ENCODE measurements at places on chromosomes 2 and 18. TPM values are rescaled to one million over a fixed set of nuclear protein-coding genes. Genes with fewer than 3 reads are reported as not detected.

Gene DCDC2C
- not detected for polyA plus RNA-seq

- H3K4me3 ChIP-seq = no peak overlapping the region
- H3K4me1 ChIP-seq = peaks cover 12% of the 10 kb centered on the region
- no peaks in the 10 kb centered on the region for H3K36me3 ChIP-seq
- H3K27me3 ChIP-seq = no peaks in the 10 kb centered on the region
Measured at GRCh38 chr2:192159736-192160135, 35.0 kb downstream of the TMEFF2 start.

DNA sequence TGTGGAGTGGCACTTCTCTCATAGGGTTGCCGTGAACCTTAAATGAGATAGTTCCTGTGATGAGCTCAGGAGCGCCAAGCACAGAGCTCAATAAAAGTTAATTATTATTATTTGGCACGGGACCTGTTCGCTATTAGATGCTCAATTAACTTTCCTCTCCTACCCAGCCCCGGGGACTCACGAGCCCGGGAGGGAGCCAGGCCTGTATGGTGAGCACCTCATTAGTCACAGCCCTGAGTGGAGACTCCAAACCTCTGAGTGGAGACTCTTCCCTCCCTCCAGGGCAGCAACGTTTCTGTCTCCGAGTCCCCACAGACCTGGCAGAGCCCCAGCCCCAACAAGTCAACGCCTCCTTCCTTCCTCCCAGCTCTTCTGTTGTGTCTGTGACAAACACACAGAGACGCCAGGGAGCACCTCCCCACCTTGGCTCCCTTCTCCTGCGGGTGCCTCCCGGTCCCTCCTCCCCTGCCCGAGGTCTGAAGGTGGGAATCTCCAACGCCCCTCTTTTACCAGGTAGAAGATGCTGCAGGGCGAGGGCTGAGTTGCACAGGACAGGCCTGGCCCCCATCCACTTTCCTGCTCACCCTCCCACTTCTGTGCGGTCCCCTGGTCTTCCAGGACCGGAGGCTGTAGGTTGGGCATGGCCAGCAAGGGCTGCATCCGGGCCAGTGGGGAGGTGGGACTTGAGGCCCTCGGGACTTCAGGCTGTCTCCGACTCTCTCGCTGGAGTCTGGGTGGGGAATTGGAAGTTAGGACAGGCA lies 52.7 kb upstream of the ODC1 start:
- H3K27me3 ChIP-seq = no peaks in the 10 kb centered on the region
- no peak for DNase-seq
- H3K27ac ChIP-seq = no peak overlapping the region
- H3K36me3 ChIP-seq = no peaks in the 10 kb centered on the region

- H3K27me3 ChIP-seq = no peaks in the 10 kb centered on the region
- no peak overlapping the region for H3K4me3 ChIP-seq
- H3K36me3 ChIP-seq = no peaks in the 10 kb centered on the region
- no peak for DNase-seq
- H3K27ac ChIP-seq = no peak overlapping the region
Measured at GRCh38 chr2:239821694-239822075, 203.5 kb downstream of the NDUFA10 start.

Gene ASB18
- polyA plus RNA-seq = not detected

GRCh38 chr2:240925568-240926515 lies 19.7 kb downstream of the CROCC2 start:
- H3K4me3 ChIP-seq = no peak overlapping the region
- H3K27me3 ChIP-seq = no peaks in the 10 kb centered on the region
- H3K27ac ChIP-seq = no peak overlapping the region

DNA sequence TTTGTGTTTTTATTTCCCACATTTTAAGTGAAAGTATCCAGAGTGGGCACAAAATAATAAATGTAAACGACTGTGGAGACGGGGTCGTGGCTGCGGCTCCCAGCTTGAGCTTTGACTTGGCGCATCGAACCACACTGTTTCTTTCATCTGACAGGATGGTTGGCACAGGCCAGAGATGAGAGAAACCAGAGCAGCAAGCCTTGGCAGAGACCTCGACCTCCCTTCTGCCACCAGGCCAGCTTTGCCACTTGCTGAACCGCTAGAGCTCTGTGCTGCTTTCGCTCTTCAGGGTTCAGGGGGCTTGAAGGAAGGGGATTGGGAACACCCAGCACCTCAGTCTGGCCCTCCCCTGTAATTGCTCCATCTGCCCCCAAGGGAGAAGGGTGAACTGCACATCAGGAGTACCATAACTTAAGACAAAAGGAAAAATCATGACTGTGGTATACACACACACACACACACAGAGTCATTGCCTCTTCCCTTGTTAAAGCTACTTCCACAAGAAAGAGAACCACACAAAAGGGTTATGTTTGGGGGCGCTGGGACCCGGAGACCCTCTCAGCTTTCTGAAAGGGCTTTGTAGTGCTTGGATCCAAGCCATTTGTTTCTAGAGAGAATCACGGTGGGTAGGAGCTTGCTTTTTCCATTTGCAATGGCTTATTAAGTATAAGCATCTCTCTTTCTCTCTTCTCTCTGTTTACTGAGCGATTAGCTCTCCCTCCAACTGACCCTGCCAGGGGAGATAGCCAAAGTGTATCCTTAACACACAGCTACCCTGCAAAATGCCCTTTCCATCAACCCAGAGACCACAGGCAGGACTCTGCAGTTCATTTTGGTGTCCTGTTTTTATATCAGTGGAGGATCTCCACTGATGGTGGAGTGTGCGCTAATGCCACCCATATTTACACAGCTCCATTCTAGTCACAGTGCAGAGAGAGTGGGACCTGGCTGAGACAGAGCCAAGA lies 23.0 kb downstream of the POU3F3 start:
- no peak overlapping the region for H3K27ac ChIP-seq
- no peak overlapping the region for H3K4me3 ChIP-seq
- H3K4me1 ChIP-seq = peaks cover 14% of the 10 kb centered on the region
- no peaks in the 10 kb centered on the region for H3K36me3 ChIP-seq
- peaks cover 47% of the 10 kb centered on the region for H3K27me3 ChIP-seq

Gene DBI
- 398 TPM for polyA plus RNA-seq

Gene C1QL2
- not detected for polyA plus RNA-seq

Gene KCNF1
- not detected for polyA plus RNA-seq

GRCh38 chr2:216205486-216205885 lies 96.3 kb downstream of the XRCC5 start:
- peak overlapping the region; percentile 66 for H3K27ac ChIP-seq
- H3K36me3 ChIP-seq = peaks cover 100% of the 10 kb centered on the region
- peaks cover 9% of the 10 kb centered on the region for H3K4me1 ChIP-seq

Gene ATL2
- polyA plus RNA-seq = 10.1 TPM

DNA sequence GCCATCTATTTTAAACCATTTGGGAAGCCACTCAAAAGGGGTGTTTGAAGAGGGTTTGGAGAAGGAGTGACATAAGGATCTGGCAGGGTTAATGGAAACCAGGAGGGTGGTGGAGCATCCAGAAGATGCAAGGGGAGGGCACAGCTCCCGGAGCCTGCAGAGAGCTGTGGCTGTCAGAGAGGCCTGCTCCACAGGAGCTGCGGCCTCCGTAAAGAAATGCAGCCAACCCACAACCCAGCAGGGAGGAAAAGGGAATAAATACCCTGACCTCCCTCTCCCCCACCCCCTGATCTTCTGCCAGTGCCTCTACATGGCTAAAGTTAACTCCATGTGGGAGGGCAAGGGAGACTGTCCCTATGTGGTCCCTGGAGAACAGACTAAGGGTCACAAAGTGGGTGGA lies 567.1 kb upstream of the POU3F3 start:
- H3K4me1 ChIP-seq = no peaks in the 10 kb centered on the region
- no peaks in the 10 kb centered on the region for H3K27me3 ChIP-seq
- DNase-seq = no peak
- no peak overlapping the region for H3K4me3 ChIP-seq
- H3K36me3 ChIP-seq = no peaks in the 10 kb centered on the region
- H3K27ac ChIP-seq = no peak overlapping the region

- no peak overlapping the region for H3K4me3 ChIP-seq
- H3K4me1 ChIP-seq = no peaks in the 10 kb centered on the region
- H3K27ac ChIP-seq = no peak overlapping the region
- H3K36me3 ChIP-seq = no peaks in the 10 kb centered on the region
- H3K27me3 ChIP-seq = no peaks in the 10 kb centered on the region
Measured at GRCh38 chr2:195092341-195092740, 564.7 kb upstream of the SLC39A10 start.

GRCh38 chr2:26352892-26353291 lies 6.3 kb upstream of the ADGRF3 start:
- H3K4me1 ChIP-seq = no peaks in the 10 kb centered on the region
- no peak overlapping the region for H3K4me3 ChIP-seq
- DNase-seq = no peak
- H3K27me3 ChIP-seq = no peaks in the 10 kb centered on the region
- peak overlapping the region; percentile 46 for H3K27ac ChIP-seq

DNA sequence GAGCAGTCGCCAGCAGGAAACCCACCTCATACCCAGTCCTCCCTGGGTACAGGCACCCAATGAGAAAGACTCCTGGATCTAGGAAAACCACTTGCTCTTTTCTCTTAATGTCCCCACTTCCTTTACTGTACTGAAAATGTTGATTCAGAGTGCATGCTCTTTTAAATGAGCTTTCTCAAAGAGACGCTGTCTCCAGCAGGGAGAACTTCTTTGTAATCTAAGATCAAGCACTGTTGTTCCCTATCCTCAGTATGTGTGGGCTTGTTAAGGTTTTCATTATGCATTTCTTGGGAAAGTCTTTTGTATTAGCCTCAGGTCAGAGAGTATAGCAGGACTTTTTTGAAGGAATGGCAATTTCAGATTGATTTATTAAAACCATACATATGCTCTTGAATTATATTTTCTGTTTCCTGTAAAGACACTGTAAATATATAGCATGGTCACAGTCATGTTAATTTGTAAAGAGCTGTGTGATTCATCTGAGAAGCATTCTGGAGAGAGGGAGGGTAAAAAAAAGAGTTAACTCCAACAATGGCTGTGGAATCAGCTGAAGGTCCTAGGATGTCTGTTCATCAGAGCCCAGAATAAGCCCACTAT lies 178.1 kb downstream of the MGAT5 start:
- no peaks in the 10 kb centered on the region for H3K4me1 ChIP-seq
- DNase-seq = no peak
- H3K4me3 ChIP-seq = no peak overlapping the region
- H3K36me3 ChIP-seq = peaks cover 89% of the 10 kb centered on the region
- no peaks in the 10 kb centered on the region for H3K27me3 ChIP-seq

- H3K27me3 ChIP-seq = no peaks in the 10 kb centered on the region
- H3K36me3 ChIP-seq = no peaks in the 10 kb centered on the region
- no peak overlapping the region for H3K27ac ChIP-seq
Measured at GRCh38 chr18:45330170-45330594, 285.1 kb upstream of the SLC14A2 start.

Gene MC4R
- polyA plus RNA-seq = not detected

DNA sequence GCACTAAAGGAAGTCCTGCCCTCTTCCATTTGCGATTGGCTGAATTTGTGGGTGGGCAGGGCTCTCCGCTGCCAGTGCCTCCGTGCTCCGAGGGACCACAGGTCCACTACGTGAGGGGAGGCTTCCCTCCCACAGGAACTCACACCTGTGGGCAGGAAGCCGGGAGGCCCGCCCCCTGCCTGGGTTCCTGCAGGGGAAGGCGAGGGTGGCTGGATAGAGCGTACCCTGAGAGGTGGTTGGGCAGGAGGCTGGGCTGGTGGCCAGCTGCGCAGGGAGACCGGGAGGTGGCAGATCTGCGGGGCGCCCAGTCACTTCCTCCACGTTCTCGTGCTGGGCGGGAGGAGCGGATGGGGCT lies 47.0 kb upstream of the PTH2R start:
- peak overlapping the region; percentile 18 for H3K27ac ChIP-seq
- no peaks in the 10 kb centered on the region for H3K4me1 ChIP-seq
- DNase-seq = peak; percentile 12
- peaks cover 29% of the 10 kb centered on the region for H3K36me3 ChIP-seq
- H3K4me3 ChIP-seq = peak overlapping the region; percentile 40

DNA sequence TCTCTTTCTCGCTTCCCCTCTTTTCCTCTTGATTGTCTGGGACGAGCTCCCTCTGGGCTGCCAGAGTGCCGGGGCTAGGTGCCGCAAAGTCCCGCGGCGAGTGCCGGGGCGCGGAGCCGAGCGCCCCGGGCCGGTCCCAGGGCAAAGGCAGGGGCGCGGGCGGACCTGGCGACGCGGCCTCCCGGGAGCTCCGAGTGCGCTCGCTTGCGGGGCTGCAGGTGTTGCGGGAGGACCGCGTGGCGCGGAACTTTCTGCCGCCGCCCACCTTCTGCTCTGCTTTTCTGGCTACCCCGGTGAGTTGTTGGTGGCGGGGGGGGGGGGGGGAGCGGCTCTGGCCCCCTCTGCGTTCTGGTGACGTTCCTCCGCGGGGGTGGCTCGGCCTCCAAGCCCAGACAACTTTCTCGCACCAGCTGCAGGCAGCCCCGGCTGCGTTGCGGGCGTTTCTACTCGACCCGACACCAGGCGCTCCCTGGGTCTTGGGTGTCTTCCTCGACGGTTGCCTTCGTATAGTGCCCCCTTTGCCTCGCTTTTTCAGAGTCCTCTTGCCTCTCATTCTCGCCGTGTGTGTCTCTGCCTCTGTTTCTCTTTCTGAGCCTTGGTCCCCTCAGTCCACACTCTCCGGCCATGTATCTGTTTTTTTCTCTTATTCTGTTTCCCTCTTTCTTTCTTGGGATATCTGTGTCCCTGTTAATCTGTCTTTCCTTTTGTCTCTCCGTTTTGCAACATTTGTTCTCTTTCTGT lies 759 bp downstream of the GALNT13 start:
- H3K4me3 ChIP-seq = no peak overlapping the region
- no peak for DNase-seq
- no peaks in the 10 kb centered on the region for H3K4me1 ChIP-seq
- peaks cover 34% of the 10 kb centered on the region for H3K27me3 ChIP-seq

Gene XDH
- polyA plus RNA-seq = not detected

DNA sequence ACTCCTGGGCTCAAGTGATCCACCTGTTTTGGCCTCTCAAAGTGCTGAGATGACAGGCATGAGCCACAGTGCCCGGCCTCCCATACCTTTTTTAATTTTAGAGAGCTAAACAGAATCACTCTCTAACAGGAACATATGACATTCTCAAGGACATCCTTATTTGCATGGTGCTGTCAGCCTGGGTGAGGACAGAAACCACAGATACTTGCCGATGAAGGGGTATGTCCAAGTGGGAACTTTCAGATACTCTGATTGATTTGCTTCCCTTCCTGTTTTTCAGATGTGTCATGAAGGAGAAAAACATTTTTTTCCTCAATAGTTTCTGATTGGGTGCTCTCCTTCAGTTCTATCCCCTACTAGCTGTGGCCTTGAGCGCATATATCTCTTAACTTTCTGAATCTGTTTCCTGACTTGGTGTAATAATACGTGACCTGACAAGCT lies 49.6 kb downstream of the MYO3B start:
- no peaks in the 10 kb centered on the region for H3K36me3 ChIP-seq
- no peak overlapping the region for H3K27ac ChIP-seq
- no peaks in the 10 kb centered on the region for H3K4me1 ChIP-seq
- H3K4me3 ChIP-seq = no peak overlapping the region
- H3K27me3 ChIP-seq = no peaks in the 10 kb centered on the region
- no peak for DNase-seq

- H3K36me3 ChIP-seq = no peaks in the 10 kb centered on the region
- H3K27me3 ChIP-seq = no peaks in the 10 kb centered on the region
- H3K27ac ChIP-seq = peak overlapping the region; percentile 46
Measured at GRCh38 chr2:145811276-145812164, 1291.6 kb upstream of the ZEB2 start.

DNA sequence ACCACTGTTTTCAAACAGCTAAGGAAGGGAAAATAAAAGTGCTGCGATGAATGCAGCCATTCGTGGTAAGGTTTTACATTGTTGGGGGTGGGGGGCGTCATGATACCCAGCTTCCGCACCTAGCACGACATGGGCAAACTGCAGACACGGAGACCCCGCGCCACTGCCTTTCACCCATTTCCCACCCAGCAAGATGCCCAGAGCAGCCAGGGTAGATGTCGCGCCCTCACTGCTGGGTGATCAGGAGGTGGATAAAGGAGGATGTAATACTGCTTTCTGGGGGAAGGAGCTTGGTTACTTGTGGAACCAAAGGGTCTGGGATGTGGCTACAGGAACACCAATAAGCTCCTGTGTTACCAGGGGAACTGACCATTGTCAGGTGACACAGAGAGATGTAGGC lies 138.4 kb downstream of the ZNF516 start:
- H3K4me3 ChIP-seq = no peak overlapping the region
- no peaks in the 10 kb centered on the region for H3K27me3 ChIP-seq
- H3K36me3 ChIP-seq = peaks cover 51% of the 10 kb centered on the region
- H3K4me1 ChIP-seq = no peaks in the 10 kb centered on the region
- H3K27ac ChIP-seq = no peak overlapping the region
